Right atrium auricular region (tissue), 2 donors: ENCODE measurements at places on chromosomes 3 and 15. TPM values are rescaled to one million over a fixed set of nuclear protein-coding genes. Genes with fewer than 3 reads are reported as not detected.
A peak's percentile ranks its signal among the peaks of the same experiment; 100 is the strongest.

The STAB1 gene
- 46.5 TPM for total RNA-seq

The SLC2A2 gene
- not detected for total RNA-seq

The CDHR4 gene
- 0.20 TPM for total RNA-seq

GRCh38 chr15:101207867-101208288 is 44.0 kb downstream of the CHSY1 start:
- peak; percentile 85 for DNase-seq

DNA sequence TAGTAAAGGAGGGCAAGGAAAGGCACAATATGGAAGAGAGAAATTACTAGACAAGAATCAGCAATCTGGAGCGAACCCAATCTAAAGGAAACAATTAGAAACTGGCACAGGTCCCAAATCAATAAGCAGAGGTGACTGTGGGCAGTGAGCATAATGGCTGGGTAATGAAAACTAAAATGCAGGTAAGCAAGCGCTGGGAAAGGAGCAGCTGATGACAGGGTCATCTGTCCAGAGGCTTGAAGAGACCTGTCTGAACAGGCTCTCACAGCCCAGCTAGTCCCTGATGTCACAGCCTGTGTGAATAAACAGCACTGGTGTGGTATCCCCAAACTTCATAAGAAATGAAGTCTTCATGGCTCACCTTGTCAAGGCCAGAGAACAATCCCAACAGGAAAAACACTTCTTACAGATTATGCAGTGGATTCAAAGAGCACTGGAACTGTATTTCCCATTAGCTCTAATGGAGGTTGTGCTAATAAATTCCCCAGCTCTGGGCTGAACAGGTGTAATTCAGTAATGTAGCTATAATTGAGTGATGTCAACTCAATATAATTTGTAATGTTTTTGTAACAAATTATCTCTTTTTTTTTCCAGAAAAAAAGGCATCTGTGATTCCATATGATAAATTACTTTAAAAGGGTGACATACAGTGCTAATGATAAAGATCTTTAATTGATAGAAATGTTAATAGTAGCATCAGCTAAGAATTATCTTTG is 197.3 kb downstream of the FHIT start:
- no peak for DNase-seq

DNA sequence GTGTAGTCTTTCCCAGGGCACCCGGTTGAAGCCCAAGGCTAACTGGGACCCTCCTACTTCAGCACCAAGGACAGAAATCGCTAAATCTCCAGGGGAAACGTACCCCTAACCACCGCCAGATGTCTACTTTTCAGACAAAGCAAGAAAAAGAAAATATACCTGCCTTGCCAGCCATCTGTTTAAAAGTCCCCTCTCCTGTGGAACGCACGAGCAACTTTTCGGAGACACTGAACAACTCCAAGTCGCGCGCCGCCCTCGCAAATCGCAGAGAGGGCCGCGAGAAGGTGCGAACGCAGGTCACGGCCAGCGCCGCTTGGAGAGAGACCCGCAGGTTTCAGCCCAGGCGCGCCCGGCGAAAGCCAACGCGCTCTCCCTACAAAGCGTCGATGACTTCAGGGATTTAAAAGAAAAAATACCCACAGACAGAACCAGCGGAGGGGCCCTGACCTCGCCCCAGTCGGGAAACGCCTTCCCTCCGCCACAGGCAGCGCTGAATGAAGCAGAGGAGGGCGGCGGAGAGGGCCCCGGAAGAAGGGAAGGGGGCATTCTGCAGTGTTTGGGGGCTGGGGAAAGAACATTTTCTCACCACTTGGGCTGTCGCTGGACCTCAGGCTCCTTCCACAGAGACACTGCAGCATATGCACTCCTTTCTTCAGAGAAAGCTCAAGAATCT is 213.1 kb downstream of the FGF12 start:
- no peak for DNase-seq

DNA sequence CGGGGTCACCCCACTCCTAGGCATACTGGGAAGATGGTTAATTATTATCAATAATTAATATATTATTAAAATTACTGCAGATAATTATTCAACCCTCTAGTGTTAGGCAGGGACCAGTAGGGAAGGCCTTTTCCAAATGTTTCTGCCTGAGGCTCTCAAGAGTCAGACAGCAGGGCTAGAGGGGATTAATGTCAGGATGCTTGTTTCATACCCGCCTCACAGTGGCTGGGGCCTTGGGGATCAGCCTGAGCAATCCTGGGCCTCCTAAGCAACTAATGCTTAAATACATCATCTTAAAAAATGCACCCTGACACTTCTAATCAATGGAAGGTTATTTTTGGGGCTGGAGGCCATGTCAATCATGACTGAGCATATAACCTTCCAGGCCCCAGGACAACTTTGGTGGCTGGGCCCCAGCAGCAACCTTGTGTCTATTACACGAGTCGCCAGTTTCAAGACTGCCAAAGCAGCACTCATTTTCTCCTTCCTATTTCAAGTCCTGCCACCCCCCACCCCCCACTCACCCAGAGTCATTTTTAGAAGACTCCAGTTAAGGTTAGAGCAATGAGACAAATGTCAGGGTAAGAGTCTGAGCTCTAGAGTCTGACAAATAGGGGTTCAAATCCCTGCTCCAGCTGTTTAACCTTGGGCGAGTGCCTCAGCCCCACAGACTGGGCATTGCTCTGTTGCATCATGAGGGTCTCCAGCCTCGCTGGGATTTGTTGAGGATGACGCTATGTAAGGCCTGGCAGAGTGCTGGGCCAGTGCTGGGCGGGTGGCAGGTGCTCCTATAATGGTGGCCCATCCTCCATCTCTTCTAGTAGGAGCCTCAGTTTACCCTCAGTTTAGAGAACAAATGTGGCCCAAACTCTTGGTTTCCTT is 6.1 kb downstream of the AMOTL2 start:
- DNase-seq = no peak

- no peak for DNase-seq
These were observed 22.4 kb downstream of the B3GNT5 start for GRCh38 chr3:183275418-183275817.
